ENCODE measurements at places on chromosomes 1 and 21.

GRCh38 chr21:36902793-36903192 lies 63.7 kb downstream of the HLCS start:
- no peak for DNase-seq

DNA sequence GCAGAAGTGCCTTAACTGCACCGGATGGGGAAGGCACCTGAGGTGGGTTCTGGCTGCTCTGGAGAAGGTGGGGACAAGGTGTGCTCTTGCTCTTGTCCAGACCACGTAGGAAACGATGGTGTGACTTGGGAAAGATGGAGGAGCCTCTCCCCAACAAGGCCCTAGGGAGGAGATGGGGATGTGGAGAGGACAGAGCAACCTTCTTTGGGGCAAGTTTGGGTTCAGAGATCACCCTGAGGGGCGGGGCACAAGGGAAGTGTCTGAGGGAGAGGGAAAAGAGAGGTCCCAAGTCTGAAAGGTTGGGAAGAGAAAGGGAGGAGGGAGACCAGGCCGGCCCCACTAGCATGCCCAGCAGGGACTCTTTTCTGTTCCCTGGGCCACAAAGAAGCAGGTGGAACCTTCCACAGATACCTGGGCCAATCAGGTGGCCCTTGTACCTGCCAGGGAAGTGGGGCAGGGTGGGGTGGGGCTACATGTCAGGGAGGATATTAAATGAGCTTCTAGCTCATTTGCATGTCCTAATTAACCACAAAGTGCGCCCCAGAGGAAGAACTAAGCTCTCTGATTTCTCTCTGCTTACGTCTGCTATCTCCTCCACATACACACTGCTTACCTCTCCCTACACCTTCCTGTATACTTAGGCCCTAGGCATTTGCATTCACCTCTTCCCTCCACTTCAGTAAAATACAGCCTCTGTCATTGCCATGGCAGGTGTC lies 15.9 kb downstream of the INKA2 start:
- no peak for DNase-seq

GRCh38 chr1:185895208-185895900 lies 161.2 kb downstream of the HMCN1 start:
- DNase-seq = no peak

- DNase-seq = no peak
These were observed 448.7 kb downstream of the LTN1 start for GRCh38 chr21:28543975-28544374.

DNA sequence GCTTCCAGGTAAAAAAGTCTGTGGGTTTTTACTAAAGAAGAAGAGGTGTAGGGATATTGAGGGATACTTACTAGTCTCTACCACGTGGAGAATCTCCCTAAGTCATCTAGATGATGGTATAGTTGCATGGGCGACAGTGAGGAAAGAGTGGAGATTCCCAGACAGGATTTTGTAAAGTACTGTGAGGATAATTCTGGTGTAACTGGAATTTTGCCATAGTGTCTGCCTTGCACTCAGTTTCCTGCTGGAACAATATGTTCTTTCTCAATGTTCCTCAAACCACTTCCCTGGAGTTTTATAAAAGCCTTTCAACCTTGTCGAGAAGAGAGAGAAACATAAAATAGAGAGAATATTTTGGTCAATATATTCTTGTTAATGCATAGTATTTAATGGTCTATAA lies 95.1 kb upstream of the WLS start:
- DNase-seq = no peak

GRCh38 chr1:58062635-58063034 lies 483.9 kb downstream of the OMA1 start:
- DNase-seq = no peak
